ENCODE measurements at places on chromosomes 12 and 14. TPM values are rescaled to one million over a fixed set of nuclear protein-coding genes. Genes with fewer than 3 reads are reported as not detected.

CYP46A1 gene
- polyA plus RNA-seq, result 3.7 TPM

RSRC2 gene
- 108 TPM for polyA plus RNA-seq

NKX2-1 gene
- not detected for polyA plus RNA-seq

YEATS4 gene
- polyA plus RNA-seq, result 11.4 TPM

All from muscle of leg (tissue), 16 donors.